Stimulated activated CD4-positive, alpha-beta T cell treated with anti-CD3 and anti-CD28 coated beads, TNF-alpha, amount 100 ng/mL, for 24 hours (primary cell): ENCODE measurements at places on chromosomes 1 and 21.

DNA sequence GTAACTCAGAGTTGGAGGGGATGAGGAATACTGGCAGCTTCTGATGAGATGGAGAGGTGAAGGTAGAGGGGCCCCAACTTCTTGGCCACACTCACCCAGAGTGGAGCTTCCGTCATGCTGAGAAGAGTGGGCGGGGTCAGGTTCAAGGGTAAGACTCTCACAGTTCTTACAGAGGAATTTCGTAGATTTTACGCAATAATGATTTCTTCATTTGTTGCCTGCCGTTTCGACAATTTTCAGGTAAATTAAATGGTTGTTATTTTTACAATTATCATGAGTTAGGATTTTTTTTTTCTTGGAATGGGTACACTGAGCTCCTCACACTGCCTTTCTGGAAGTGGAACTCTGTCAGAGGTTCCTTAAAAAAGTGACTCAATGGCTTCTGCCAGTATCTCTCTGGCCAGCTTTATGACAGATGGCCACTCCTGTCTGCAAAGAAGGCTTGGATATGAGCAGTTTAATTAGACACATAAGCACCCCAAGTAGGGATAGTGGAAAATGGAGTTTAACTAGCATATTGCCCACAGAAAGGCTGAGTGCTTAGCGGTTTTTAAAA is 13.8 kb upstream of the NLRP3 start:
- DNase-seq, result no peak

- DNase-seq, result no peak
These were observed 77.5 kb downstream of the LPGAT1 start for GRCh38 chr1:211752951-211753486.

DNA sequence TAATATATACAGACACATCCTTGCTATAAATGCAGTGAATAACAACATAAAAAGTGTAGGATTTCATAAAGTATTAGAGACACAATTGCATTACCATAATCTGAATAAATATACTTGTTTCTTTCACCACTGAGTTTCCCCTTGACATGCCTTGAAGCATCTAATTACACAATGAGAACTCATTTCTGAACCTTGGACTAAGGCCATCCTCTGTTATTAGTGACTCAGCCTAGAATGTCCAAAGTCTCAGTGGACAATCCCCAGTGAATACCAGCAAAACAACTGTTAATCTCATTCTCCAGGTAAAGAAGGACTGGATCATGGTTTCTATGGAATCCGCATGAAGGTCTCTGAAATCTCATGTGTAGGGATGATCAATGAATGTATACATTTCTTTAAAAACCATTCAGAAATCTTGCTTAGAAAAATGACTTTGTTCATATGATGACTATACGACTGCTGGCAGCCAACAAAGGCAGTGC is at the start of gene OR2L5:
OR2L5 (plus strand) TSS at position 432 of the 482 bp plus-strand sequence. CDS start 8,288 bp downstream, outside the sequence.
- DNase-seq, result no peak

GRCh38 chr21:43824333-43825241 is 35.2 kb downstream of the RRP1 start:
- DNase-seq, result no peak

DNA sequence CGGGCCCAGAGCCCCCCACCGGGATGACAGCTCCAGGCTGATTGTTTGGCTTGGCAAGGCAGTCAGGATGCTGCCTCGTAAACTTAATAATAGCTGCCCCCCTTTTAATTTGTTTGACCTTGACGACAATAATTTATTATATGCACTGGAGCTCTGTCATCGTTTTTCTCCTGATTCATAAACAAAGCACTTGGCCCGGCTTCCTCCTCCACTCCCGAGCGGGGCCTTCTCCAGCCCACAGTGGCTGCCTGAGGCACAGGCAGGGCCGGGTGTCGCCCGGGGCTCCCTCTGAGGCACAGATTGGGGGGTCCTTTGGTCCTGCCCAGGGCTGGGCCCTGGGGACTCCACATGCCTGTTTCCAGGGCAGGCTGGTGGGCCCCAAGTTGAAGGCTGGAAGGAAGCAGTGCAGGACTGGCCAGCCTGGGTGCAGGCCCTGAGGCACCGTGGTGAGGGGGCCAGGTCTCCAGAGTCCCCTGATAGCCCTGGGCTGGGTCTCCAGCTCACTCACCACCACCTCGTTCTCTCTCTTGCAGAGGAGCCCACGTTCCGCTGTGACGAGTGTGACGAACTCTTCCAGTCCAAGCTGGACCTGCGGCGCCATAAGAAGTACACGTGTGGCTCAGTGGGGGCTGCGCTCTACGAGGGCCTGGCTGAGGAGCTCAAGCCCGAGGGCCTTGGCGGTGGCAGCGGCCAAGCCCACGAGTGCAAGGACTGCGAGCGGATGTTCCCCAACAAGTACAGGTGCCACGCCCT is 52.0 kb upstream of the ARHGEF16 start:
- no peak for DNase-seq

- no peak for DNase-seq
These were observed 1.2 kb downstream of the RUNX3 start for GRCh38 chr1:24928689-24929397.
